Epithelial cell of alveolus of lung (primary cell): ENCODE measurements at places on chromosomes 7 and 10. TPM values are rescaled to one million over a fixed set of nuclear protein-coding genes. Genes with fewer than 3 reads are reported as not detected.

SPDYE2 gene
- not detected in 2 replicates for total RNA-seq

FKBP9 gene
- total RNA-seq, result 198 and 249 TPM in 2 replicates

NRP1 gene
- total RNA-seq, result 163 and 173 TPM in 2 replicates

EBLN1 gene
- not detected in 2 replicates for total RNA-seq

FAM170B gene
- not detected in 2 replicates for total RNA-seq

NET1 gene
- 15.8 and 27.5 TPM in 2 replicates for total RNA-seq

NANOS1 gene
- total RNA-seq, result 0.65 and 0.72 TPM in 2 replicates

ANKRD61 gene
- total RNA-seq, result 0.08 and 0.39 TPM in 2 replicates

HOXA11 gene
- not detected in 2 replicates for total RNA-seq

ANXA8 gene
- 0.40 and 7.6 TPM in 2 replicates for total RNA-seq

TMEM229A gene
- total RNA-seq, result under 0.01 and 1.4 TPM in 2 replicates

PNLIP gene
- not detected in 2 replicates for total RNA-seq

HYAL4 gene
- total RNA-seq, result not detected in 2 replicates

AGAP3 gene
- total RNA-seq, result 25.5 and 34.6 TPM in 2 replicates

GCK gene
- total RNA-seq, result 0.56 and 1.2 TPM in 2 replicates

NUDT13 gene
- total RNA-seq, result 1.1 and 1.4 TPM in 2 replicates

FAM171A1 gene
- 18.1 and 25.1 TPM in 2 replicates for total RNA-seq

PTF1A gene
- total RNA-seq, result not detected in 2 replicates

PTPRZ1 gene
- total RNA-seq, result not detected in 2 replicates

ABCC2 gene
- 1.0 and 3.4 TPM in 2 replicates for total RNA-seq

ZNF282 gene
- total RNA-seq, result 19.8 and 28.0 TPM in 2 replicates

CHAT gene
- not detected in 2 replicates for total RNA-seq

MDFIC gene
- 30.7 and 46.4 TPM in 2 replicates for total RNA-seq

TMEM213 gene
- total RNA-seq, result not detected in 2 replicates

VDAC2 gene
- total RNA-seq, result 172 and 173 TPM in 2 replicates

CRHR2 gene
- not detected in 2 replicates for total RNA-seq

SEMA3D gene
- 1.2 and 1.6 TPM in 2 replicates for total RNA-seq

TMEM26 gene
- 1.9 and 7.3 TPM in 2 replicates for total RNA-seq

DPYSL4 gene
- total RNA-seq, result 12.3 and 14.6 TPM in 2 replicates

METTL27 gene
- 8.1 and 11.4 TPM in 2 replicates for total RNA-seq

UCN3 gene
- not detected in 2 replicates for total RNA-seq

JAZF1 gene
- total RNA-seq, result 9.6 and 12.3 TPM in 2 replicates

DKK1 gene
- 5.9 and 35.4 TPM in 2 replicates for total RNA-seq

PALD1 gene
- 2.3 and 2.5 TPM in 2 replicates for total RNA-seq

TMEM196 gene
- 0.24 TPM in 1 of 2 replicates, not detected in the other for total RNA-seq

JCAD gene
- 9.8 and 12.2 TPM in 2 replicates for total RNA-seq

STOX1 gene
- total RNA-seq, result 0.48 TPM in 1 of 2 replicates, not detected in the other

LIPJ gene
- not detected in 2 replicates for total RNA-seq

HOXA7 gene
- 7.2 and 12.4 TPM in 2 replicates for total RNA-seq

MAGI2 gene
- total RNA-seq, result 1.6 and 3.7 TPM in 2 replicates

CCM2 gene
- total RNA-seq, result 35.1 and 63.4 TPM in 2 replicates

LRRD1 gene
- total RNA-seq, result 0.26 and 0.56 TPM in 2 replicates

COG5 gene
- total RNA-seq, result 29.8 and 30.0 TPM in 2 replicates

IL6 gene
- total RNA-seq, result 0.40 and 28.8 TPM in 2 replicates

PAOX gene
- total RNA-seq, result 5.4 and 5.6 TPM in 2 replicates

SPACDR gene
- not detected in 2 replicates for total RNA-seq

CHN2 gene
- total RNA-seq, result 0.40 and 1.3 TPM in 2 replicates

HOXA6 gene
- 15.0 and 18.1 TPM in 2 replicates for total RNA-seq

ASNS gene
- total RNA-seq, result 30.1 and 151 TPM in 2 replicates

VWA2 gene
- not detected in 2 replicates for total RNA-seq

C10orf62 gene
- total RNA-seq, result not detected in 2 replicates
